ENCODE measurements at places on chromosomes 6 and 20. TPM values are rescaled to one million over a fixed set of nuclear protein-coding genes. Genes with fewer than 3 reads are reported as not detected.
A peak's percentile ranks its signal among the peaks of the same experiment; 100 is the strongest.

DNA sequence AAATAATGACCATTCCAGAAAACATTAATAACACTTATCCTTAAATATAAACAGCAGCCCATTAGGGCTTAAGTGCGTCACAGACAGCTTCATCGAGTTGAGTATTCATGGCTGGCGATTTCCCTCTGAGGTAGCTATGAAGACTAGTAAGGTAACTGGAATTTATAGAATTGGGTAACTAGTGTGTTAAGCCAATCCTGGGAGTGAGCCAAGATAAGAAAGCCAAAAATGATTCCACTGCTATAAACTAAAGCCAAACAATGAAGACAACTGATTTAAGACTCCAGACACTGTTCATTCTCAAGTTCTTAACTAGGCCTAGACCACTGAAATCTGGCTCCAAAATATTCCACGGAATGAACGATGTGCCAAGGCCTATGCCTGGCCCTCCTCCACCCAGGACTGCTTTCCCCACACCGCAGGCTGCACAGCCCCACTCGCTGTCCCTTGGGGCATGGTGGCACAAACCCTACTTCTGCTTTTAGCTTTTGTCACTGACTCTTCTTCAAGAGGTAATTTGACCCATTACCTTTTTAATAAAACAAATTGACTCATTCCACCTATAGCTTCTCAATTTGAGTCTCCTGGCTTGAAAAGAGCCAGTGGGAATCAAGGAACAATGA lies 66.0 kb downstream of the BLOC1S5 start:
- no peaks in the 10 kb centered on the region for H3K36me3 ChIP-seq
- no peak overlapping the region for H3K27ac ChIP-seq
- H3K27me3 ChIP-seq = no peaks in the 10 kb centered on the region
- peaks cover 11% of the 10 kb centered on the region for H3K4me1 ChIP-seq
- H3K4me3 ChIP-seq = no peak overlapping the region
- DNase-seq = no peak

PRRT1 gene
- 2.1 TPM for total RNA-seq

GRCh38 chr20:50312682-50313521 lies 122.3 kb downstream of the CEBPB start:
- H3K36me3 ChIP-seq = no peaks in the 10 kb centered on the region
- H3K4me3 ChIP-seq = no peak overlapping the region
- no peak for DNase-seq
- H3K27ac ChIP-seq = no peak overlapping the region
- H3K27me3 ChIP-seq = peaks cover 12% of the 10 kb centered on the region

- no peak for DNase-seq
- peaks cover 9% of the 10 kb centered on the region for H3K4me1 ChIP-seq
- H3K36me3 ChIP-seq = peaks cover 19% of the 10 kb centered on the region
- H3K27me3 ChIP-seq = peaks cover 1% of the 10 kb centered on the region
Observed at GRCh38 chr20:38001981-38002380, 31.3 kb downstream of the TTI1 start.

GRCh38 chr6:12504325-12504966 lies 212.1 kb upstream of the PHACTR1 start:
- H3K4me1 ChIP-seq = no peaks in the 10 kb centered on the region
- DNase-seq = peak; percentile 23
- no peak overlapping the region for H3K4me3 ChIP-seq
- no peaks in the 10 kb centered on the region for H3K27me3 ChIP-seq

DNA sequence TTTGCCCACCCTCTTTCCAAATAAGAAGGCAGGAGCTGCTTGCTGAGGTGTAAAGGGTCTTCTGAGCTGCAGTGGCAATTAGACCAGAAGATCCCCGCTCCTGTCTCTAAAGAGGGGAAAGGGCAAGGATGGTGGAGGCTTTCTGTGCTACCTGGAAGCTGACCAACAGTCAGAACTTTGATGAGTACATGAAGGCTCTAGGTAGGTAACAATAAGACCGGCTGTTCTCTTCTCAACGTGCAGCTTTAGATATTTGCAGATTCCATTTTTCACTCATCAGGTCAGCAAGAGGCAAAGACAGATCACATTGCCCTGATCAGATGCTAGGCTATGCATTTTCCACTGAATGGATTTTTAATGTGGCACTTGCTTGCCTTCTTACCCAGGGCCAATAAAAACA lies at the start of gene FABP7:
TSS of gene FABP7 (plus strand) at position 50 of the 400 bp plus-strand sequence. CDS start at position 129, 79 bp downstream.
- peaks cover 13% of the 10 kb centered on the region for H3K4me1 ChIP-seq
- DNase-seq = no peak
- H3K4me3 ChIP-seq = no peak within 1 kb of the TSS
- H3K27ac ChIP-seq = no peak within 1 kb of the TSS
- H3K36me3 ChIP-seq = no peaks in the 10 kb centered on the region

KHDRBS2 gene
- not detected for total RNA-seq

- no peaks in the 10 kb centered on the region for H3K36me3 ChIP-seq
- peaks cover 10% of the 10 kb centered on the region for H3K27me3 ChIP-seq
- H3K4me1 ChIP-seq = peaks cover 3% of the 10 kb centered on the region
- no peak overlapping the region for H3K4me3 ChIP-seq
- DNase-seq = no peak
Observed at GRCh38 chr20:58723628-58723984, 31.0 kb downstream of the NPEPL1 start.

- peak overlapping the region; percentile 56 for H3K4me3 ChIP-seq
- peak overlapping the region; percentile 82 for H3K27ac ChIP-seq
- no peak for DNase-seq
- H3K36me3 ChIP-seq = peaks cover 9% of the 10 kb centered on the region
- peaks cover 11% of the 10 kb centered on the region for H3K27me3 ChIP-seq
- H3K4me1 ChIP-seq = peaks cover 14% of the 10 kb centered on the region
Observed at GRCh38 chr6:154951345-154952200, 43.5 kb upstream of the TIAM2 start.

MICB gene
- total RNA-seq = 3.6 TPM

SLC13A3 gene
- 0.90 TPM for total RNA-seq

- H3K4me3 ChIP-seq = no peak overlapping the region
- DNase-seq = no peak
- H3K27ac ChIP-seq = no peak overlapping the region
- H3K27me3 ChIP-seq = no peaks in the 10 kb centered on the region
- peaks cover 69% of the 10 kb centered on the region for H3K36me3 ChIP-seq
Observed at GRCh38 chr20:38764567-38765318, 16.5 kb downstream of the ACTR5 start.
